ENCODE measurements at places on chromosomes 2 and 18.

GRCh38 chr18:45049578-45050319 lies 369.1 kb downstream of the SETBP1 start:
- no peak for DNase-seq

GRCh38 chr2:112483042-112483473 lies 1.1 kb downstream of the TTL start:
- peak; percentile 49 for DNase-seq

DNA sequence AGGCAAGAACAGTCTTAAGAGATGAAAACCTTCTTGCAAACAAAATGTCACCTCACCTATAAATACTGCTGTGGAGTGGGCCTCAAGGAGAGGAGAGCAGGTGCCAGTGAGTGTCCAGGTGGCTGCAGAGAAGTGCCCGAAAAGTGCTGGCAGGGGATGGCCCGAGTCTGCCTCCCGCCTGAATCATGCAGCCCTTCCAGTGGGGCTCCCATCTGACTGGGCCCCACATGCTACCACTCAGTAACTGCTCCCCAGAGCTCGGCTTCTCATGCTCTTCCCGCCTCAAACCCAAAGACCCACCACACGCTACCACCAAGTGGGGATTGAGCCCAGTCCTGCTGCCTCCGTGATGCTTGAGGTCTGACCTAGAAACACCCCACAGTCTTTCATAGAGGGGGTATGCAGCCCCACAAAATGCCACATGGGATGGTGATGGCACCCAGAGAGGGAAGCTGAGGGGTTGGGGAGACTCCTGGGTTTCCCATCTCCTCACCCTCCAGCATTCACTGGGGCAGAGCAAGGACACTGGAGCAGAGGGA lies 7.4 kb downstream of the HS6ST1 start:
- DNase-seq, result no peak

GRCh38 chr2:218896501-218897393 lies 16.1 kb downstream of the WNT10A start:
- peak; percentile 70 for DNase-seq

- no peak for DNase-seq
Measured at GRCh38 chr18:10057894-10058791, 144.3 kb downstream of the VAPA start.

DNA sequence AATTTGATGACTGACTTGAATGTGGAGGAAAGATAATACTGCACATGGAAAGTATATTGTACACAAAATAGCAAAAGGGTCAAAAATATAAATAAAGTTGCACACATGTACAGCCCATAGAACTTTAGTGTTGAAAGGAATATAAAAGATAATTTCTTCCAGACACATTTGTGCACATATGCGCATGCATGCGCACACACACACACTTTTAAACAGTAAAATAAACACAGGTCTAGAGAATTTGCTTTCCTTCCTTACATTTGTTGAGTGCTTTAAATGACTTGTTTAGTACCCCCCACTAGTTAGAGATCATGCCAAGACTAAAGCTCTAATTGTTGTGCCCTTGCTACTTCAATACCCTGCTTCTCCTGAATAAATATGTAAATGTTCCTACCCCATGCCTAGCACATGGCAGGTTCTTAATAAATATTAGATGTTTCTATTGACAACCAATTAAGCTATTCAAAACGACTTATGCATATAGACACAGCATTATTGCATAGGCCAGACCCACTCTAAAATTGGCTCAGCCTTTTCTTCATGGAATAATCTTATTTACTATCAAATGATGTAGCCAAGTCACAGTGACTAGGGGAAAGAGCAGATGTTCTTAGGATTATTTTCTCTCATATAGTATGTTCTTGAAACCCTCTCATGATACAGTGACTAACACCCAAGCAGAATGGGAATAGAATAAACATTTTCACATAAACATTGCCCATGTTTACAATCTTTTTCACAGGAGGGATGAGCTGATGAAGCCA lies 165.5 kb upstream of the ACVR2A start:
- no peak for DNase-seq

GRCh38 chr2:180017784-180018183 lies 10.7 kb upstream of the CWC22 start:
- no peak for DNase-seq

DNA sequence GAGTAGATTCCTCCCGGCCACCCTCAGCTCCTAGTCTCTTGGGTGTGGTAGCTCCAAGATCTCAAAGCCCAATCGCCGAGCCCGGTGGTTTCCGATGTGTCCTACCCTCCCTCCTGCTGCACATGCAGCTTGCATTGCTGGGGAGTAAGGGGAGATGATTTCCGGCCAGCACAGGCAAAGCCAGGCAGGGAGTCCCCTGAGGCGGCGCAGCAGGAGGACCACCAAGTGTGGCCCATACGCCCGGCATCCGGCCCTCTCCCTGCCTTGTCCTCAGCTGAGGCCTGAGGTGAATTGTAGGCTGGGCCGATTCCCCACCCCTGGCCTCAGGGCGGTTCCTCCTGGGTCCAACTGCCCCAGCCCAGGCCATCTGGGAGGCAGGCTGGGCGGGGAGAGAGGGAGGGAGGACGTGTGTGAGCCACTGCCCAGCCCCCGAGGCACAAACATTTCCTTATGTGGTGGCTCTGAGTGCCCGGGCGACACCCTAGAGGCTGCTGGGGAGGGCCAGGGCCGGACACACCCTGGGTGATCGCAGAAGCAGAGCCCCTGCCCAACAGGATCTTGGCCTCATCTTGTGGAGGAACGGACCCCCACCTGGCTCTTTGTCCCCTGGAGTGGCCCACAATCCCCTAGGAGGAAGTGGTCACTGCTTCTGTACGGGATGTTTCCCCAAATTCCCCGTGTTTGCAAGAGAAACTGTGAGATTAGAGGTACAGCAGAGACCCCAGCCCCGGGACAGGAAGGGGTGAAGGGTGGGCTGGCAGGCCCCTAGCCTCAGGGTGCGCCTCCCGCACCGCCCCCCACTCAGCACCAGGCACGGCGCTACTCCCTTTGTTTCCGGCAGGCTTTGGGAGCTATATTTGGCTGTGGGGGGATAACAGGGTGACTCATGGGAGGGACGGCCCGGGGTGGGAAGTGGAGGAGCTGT lies 41.9 kb upstream of the PTMA start:
- DNase-seq, result no peak

DNA sequence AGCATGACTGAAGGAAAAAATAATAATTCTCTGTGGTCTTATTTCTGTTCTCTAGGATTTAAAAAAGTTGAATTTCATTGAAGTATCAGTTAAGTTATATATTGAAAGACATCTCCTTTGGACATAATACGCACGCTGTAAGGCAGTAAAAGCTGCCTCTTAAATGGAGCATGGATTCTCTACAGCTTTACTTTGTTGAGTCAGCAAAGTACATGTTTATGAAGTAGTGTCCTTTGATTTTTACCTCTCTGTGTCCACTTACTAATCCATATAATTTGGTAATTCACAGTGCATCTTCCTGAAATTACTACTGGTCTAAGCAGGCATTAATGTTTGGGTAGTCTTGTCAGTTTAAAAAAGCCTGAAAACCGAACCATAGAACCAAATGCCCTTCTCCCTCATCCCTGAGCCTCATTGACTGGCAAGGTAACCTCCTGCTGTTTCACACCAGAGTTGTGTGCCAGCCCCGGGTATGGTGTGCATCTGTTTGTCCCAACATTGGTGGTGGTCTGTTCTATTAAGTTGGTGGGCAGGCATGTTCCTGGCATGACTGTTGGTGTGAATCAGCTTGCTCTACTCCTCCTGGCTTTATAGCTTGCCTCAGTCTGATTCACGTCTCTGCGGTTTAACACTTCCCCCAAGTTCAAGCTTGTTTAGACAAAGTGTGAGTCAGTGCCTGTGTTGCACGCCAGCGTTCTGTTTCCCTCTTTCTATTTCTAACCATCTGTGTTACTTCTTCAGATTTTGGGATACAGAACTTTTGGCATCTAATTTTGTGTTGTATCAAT lies 71.0 kb upstream of the ITM2C start:
- no peak for DNase-seq

GRCh38 chr2:216594081-216594480 lies 39.1 kb upstream of the IGFBP2 start:
- no peak for DNase-seq

DNA sequence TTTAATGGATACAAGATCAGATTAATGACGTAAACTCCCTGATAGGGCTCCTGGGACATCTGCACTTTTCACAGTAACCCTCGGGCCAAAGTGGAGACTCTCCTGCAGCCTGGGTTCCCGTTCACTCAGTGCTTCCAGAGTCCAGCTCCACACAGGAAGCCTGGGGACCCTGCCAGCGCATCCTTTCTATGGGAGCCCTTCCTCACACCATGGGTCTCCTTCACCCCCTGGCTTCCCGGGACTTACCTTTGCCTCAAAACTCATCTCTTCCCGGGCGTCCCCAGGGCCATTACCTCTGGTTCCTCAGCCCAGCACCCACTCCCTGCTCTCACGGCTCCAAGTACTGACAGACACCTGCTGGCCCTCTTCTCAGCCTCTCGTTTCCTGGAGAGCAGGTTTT lies 40.7 kb upstream of the KLF11 start:
- DNase-seq, result no peak

- DNase-seq, result no peak
Measured at GRCh38 chr2:11907190-11907589, 160.8 kb downstream of the LPIN1 start.

DNA sequence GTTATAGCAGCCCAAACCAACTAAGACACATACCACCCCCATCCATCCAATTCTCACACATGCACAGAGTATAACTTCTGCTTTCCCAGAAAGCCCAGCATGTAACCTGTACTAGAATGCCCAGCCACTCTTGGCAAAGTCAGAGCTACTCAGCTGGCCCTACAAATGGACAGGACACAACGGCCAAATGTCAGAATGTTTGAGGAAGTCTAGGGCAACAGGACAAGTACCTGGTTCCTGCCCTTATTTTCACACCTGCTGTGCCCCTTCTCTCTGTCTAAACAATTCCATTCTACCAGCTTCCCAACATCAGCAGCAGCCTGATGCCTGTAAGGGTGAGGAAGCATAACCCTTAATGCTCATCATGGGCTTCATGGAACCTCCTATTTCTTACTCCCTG lies 15.1 kb upstream of the BZW1 start:
- no peak for DNase-seq

DNA sequence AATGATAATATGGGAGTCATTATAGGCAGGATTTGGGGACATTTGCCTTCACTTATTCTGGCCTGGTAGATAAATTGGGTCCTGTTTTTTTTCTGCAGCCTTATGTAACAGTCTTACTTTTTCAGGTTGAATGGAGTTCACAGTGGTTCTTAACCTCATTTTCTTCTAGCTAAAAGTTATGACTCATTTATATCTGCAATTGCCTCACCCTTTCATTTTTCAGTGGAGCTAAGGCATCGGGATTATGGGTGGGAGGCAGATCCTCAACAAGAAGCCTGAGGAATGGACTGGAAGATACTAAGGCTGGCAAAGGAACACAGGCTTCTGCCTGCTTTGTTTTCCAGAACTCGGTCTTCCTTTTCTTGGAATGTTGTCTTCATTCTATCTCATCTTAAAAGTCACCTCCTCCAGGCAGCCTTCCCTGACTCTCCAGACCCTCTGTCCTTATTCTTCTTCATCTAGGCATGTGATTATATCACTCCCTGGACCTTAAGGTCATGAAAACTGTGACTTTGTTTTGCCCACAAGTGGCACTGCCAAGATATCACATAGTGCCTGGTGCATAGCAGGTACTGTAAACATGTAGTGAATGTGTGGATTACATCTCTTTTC lies 41.0 kb upstream of the ACSL3 start:
- no peak for DNase-seq

DNA sequence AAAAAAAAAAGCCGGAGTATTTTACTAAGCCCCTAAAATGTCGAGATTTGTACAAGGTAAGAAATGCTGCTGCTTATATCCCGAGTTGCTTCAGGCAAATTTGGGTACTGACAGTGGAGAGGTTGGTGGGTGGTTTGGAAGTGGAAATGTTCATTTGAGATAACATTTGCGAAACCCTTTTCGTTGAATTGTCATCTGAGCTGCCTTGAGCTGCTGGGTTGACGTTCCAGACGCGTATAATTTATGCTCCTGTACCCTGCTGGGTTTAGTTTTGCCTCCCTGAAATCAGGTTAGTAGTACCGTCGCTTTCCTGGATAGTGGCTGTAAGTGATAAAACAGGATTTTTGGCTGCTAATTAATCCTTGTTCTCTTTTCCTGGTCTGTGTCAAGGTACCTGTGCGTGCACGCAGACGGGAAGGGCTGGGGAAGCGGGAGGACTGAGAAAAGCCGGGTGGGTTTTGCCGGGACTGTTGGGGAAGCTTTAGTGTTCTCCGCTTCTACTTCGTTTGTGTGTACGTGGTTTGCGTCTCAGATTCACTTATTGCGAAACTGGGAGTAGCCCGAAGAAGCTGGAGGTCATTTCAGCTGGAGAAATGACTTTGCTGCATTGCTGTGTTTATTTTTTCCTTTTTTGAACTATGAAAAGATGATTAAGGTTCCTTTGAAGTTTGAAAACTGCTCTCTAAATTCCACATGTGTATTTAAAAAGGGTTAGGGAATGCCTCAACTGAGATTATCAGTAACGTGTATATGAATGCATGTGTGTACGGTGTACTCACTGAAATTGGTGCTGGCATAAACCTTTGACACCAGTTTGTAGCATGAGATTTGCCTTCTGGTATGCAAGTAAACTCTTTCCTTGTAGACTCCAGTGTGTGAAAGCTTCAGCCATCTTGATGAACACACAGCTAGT lies 709 bp downstream of the UGP2 start:
- DNase-seq, result peak; percentile 66

GRCh38 chr2:25265802-25266201 lies 75.9 kb downstream of the DNMT3A start:
- DNase-seq, result peak; percentile 6

DNA sequence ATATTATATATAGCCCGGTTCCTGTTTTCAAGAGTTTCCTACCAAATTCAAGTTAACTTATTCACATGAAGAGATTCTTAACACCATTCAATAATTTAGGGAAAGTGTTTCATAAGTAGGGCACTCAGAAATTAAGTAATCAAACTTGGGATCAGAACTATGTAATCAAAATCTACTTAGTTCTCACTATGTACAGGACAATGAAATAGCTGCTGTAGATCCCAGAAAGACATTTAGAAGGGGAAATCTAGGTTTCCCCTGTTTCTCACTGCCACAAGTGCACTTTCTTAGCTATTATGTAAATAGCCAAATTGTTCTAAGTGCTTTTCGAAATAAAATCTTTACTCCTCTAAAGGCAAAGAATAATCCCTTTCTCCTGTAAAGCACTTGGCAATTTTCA lies 493.6 kb upstream of the SETBP1 start:
- no peak for DNase-seq

Data from NCI-H2171 treated with DMSO at 0.1 percent for 48 hours (cell line).